CD4-positive, alpha-beta T cell treated with Interleukin-2 at 100 ng/mL for 4 hours (primary cell): ENCODE measurements at places on chromosomes 13 and 19.

GRCh38 chr19:21835429-21835809 lies 563 bp downstream of the ZNF43 start:
- no peak for DNase-seq

DNA sequence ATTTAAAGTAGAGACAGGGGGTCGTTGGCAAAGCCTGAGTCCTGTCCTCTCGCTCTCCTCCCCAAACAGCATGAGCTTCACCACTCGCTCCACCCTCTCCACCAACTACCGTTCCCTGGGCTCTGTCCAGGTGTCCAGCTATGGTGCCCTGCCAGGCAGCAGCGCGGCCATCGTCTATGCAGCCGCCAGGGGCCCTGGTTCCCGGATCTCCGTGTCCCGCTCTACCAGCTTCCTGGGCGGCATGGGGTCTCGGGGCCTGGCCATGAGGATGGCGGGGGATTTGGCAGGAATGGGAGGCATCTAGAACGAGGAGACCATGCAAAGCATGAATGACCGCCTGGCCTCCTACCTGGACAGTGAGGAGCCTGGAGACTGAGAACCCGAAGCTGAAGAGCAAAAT lies 1117.2 kb upstream of the MIR17HG start:
- no peak for DNase-seq

DNA sequence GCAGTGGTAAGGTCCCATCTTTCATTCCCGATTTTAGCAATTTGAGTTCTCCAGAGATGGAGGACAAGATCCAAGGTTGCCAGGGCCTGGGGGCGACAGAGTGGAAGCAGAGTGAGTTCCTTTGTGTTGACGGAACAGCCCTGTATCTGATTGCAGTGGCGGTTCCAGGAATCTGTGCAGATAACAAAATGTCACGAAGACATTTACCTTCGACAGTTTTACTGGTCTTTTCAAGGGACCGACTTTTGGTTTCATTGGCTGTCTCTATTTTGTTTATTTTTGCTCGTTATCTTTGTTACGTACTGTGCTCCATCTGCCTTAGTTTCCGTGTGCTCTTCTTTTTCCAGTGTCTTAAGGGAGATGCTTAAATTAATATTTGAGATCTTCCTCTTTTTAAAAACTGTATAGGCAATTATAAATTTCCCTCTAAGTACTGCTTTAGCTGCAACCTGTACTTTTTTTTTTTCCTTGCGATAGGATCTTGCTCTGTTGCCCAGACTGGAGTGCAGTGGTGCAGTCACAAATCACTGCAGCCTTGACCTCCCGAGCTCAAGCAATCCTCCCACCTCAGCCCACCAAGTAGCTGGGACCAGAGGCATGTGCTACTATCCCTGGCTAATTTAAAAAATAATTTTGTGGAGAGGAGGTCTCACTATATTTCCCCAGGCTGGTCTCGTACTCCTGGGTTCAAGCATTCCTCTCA lies 23.2 kb downstream of the KDM4B start:
- no peak for DNase-seq

- no peak for DNase-seq
These were observed 5.2 kb downstream of the PRMT1 start for GRCh38 chr19:49682274-49682673.

DNA sequence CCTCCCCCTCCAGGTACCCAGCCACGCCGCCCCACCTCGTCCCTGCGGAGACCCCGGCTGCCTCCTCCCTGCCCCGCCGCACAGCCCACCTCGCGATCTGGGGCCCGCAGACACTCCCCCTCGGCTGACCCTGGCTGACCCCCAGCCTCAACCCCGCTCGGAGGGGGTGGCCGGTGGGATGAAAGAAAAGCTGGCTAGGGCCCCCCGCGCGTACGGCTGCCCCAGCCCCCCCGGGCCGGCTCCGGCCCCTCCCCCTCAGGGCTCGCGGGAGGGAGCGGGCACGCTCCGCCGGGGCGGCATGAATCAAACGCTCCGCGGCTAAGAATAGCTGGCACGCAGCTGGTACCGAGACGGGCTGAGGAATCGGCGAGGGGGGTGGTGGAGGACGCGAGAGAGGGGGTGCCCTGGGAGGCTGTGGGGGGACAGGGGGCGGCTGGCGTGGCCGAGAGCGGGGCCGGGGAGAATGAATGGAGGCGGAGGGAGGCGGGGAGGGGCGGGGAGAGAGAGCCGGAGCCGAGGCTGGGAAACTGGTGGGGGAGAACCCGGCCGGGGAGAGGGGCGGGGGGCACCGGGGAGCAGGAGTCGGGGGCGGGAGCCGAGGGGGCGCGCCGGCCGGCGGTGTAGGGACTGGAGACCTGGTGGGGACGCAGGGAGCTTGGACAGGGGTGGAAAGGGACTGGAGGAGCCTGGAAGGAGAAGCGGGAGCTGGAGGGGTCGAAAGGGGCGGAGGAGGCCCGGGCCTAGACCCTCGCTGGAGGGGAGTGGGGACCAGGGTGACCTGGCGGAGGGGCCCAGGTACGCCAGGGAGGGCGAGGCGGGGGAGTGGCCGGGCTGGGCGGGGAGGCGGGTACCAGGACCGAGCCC lies 1.1 kb downstream of the SHANK1 start:
- no peak for DNase-seq

- no peak for DNase-seq
These were observed 173.7 kb upstream of the SLITRK5 start for GRCh38 chr13:87497426-87497825.

DNA sequence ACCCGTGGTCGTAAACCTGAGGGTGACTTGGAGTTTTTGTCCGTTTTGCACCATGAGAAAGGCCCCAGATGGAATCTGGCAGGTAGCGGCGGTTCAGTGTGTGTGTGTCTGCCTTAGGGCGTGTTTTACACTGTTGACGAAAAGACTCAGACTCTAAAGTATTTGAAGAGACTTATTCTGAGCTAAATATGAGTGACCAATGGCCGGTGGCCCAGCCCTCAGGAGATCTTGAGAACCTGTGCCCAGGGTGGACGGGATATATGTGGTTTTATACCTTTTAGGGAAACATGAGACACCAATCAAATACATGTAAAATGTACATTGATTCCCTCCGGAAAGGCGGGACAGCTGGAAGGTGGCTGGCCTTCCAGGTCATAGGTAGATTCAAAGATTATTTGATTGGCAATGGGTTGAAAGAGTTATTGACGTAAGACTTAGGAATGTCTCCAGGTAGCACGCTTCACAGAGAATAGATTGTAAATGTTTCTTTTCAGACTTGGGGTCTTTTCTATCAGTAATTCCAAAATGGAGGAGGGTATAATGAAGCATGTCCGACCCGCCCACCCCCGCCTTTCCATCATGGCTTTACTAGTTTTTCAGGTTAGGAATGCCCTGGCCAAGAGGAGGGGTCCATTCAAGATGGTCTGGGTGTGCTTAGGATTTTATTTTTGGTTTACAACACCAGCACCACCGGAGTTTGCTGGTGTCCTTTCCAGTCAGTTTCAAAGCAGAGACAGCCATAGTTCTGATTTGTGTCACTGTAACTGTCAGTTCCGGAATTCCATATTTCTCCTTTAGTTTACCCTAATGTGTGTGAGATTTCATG lies 1.0 kb upstream of the ZNF529 start:
- no peak for DNase-seq

GRCh38 chr13:26956522-26957142 lies 196.0 kb upstream of the GPR12 start:
- DNase-seq = no peak

DNA sequence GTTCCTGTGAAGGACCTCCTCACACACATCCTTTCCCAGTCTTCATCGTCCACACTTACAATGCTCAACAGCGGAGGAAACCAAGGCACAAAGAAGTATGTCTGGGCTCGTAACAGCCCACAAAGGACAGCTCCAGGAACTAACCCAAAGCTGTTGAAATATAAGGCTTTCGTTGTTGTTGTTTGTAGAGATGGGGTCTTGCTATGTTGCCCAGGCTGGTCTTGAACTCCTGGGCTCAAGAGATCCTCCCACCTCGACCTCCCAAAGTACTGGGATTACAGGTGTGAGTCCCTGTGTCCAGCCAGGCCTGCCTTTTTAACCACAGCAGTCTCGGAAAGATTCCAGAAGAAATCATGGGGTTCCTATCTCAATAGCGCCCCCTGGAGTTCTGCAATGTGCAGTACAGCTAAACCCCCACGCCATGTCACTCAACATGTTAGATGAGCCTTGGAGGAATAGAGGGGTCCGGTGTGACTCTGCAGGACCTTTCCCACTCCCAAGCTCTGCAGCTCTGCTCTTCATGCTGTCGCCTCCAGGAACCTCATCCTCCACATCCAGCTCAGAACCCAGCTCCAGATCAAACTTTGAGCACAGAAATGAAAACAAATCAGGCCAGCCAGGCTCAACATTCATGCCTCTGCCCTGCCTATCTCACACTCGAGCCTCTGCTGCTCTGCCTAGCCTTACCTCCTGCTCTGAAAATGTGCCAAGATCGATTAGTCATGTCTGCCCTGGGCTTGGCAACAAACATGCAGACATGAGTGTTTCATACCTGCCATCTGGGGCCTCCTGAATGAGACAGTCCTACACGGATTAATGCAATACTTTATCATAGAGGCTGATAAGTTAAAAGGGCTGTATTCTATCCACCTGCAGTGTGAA lies 7.5 kb downstream of the PLA2G4C start:
- peak; percentile 38 for DNase-seq

GRCh38 chr19:18173054-18173571 lies 500 bp upstream of the IFI30 start:
- peak; percentile 19 for DNase-seq

DNA sequence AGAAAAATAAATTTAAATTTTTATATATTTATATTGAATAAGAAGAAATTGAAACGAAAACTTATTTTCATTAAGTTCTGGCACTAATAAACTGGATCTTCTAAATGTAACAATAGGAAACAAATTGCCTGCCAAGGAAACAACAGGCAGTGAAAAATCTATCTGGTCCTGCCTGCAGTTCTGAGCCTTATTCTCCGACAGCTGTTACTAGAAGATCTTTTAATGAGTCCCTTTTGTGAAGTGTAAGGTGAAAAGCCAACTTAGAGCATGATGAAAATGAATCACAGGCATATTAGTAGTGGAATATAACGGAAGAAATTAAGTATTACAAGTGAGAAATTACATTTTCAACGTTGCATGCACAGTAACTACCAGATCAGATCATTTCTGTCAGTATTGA lies 1002.7 kb upstream of the PCDH20 start:
- DNase-seq = no peak

DNA sequence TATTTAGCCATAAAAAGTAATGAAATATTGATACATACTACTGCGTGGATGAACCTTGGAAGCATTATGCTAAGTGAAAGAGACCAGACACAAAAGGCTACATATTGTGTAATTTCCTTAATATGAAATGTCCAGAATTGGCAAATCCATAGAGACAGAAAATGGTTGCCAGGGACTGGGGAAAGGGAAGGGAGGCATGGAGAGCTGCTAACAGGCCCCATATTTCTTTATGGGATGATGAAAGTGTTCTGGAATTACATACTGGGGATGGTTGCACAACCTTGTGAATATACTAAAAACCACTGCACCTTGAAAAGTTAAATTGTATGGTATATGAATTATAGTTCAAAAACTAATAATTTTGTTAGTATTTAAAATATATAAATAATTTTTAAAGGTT lies 3.6 kb downstream of the IFT88 start:
- DNase-seq = no peak

GRCh38 chr19:3408996-3409345 lies 42.6 kb downstream of the NFIC start:
- no peak for DNase-seq

DNA sequence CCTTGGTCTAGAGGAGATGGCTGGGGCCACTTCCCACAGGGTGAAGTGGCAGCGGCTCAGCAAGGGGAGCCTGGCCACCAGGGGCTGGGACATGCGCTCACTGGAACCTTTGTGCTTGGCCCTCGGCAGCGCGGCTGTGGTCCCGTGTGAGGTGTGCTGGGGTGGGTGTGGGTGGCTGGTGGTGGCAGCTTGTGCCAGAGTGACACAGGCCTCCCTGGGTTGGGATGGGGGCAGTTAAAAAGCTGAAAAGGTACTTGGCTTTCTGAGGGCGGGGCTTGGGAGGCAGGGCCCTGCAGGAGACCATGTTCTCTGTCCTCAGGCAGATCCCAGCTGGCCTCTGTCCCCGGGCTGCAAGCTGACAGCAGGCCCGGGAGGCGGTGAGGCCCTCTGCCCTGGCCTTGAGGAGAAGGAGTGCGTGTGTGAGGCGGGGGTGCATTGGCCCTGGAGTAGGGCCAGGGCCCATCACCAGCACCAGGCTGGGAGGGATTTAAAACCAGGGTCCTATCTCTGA lies 17.3 kb downstream of the MPND start:
- DNase-seq = no peak

- DNase-seq = no peak
These were observed 5.8 kb upstream of the POMP start for GRCh38 chr13:28653111-28653510.

DNA sequence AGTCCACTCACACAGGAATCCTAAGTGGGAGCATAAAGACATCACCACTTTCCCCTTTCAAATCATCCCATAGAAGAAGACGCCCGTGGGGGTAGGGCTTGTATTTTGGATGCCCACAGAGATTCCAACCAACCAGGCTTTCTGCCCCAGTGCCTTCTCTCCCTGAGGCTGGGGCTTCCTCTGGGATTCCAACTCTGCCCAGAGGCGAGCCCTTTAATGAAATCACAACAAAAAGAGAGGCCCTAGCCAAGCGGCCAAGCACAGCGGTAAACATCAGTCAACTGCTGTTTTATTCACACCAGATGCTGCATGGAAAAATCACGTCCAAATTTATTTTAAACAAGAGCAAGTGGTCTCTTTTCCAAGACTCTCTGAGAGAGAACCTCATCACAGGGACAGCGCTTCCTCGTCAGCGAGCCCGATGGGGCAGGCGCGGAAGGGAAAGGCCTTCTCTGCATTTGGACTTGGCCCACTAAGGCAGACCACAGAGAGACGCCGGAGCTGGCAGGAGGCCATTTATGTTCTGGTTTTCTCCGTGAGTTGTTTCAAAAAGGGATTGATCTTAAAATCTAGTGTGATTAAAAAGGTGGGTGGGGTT lies 31.5 kb downstream of the ADPRHL1 start:
- no peak for DNase-seq

DNA sequence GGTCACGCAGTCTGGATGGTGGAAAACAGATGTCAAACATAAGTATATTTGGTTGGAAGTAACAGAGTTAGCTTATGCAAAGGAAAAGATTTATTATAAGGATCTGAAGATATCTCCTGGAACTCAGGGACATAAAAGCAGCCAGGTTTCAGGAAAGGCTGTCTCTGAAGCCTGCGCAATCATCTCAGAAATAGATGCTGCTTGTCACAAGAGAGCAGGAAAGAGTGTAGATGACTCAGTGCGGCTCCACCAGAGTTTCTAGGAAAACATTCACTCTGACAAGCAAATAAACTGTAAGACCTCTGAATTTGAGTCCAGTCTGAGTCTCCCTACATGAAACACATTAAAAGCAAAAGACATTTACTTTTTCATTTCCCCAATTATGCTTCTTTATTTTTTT lies 220.4 kb upstream of the HTR2A start:
- DNase-seq = no peak

- DNase-seq = no peak
These were observed 191.6 kb downstream of the DLEU7 start for GRCh38 chr13:50651922-50652321.

GRCh38 chr19:5127717-5128116 lies 158.8 kb downstream of the KDM4B start:
- no peak for DNase-seq

- no peak for DNase-seq
These were observed 2.4 kb downstream of the CCDC194 start for GRCh38 chr19:17391371-17392151.

- DNase-seq = no peak
These were observed 882.1 kb downstream of the UQCRFS1 start for GRCh38 chr19:28330831-28331230.
